ENCODE measurements at places on chromosomes 7 and 10.

DNA sequence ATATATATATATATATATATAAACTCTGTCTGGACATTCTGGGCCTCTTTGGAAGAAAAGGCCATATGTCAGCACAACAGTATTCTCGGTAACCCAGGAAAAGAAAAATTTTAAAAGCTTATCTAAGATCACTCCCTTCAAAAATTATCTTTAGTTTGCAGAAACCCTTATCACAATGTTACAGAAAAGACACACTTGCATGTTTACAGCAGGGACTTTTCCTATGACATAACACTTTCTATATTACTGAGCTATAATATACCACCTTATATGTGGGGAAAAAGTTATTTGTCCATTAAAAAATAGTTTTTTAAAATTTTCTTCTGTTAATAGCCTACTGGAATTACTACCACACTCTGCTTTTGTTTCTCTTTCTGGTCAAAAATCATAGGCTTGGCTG is 25.4 kb downstream of the ANKRD61 start:
- no peak for DNase-seq

DNA sequence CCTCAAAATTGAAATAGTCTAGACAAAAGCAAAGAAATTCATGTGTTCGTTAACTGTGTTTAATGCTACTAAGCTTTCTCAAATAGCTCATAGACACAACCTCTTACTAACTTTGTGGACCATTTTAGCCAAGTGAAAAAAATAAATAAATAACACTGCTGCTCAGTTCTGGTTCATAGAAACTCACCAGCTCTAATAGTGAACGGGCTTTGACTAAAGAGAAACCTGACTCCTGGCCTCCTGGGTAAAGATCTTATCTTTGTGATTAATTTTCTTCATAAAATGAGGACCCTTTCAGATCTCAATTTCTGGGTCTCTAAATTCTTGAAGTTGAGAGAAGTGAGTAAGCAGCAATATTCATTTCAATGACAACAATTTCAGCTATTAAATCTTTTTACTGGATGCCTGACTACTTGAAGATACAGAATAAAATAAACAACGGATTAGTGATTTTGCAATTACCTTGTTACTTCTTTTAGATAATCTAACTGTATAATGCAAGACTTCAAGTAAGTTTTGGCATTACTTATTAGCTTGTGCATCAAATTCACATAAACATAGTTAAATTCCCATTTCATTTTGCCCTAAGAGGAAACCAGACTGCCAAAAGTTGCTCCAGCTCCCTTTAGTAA is 3.1 kb downstream of the CADPS2 start:
- no peak for DNase-seq

- DNase-seq, result no peak
These were observed 36.5 kb upstream of the TMEM140 start for GRCh38 chr7:135111379-135111778.

GRCh38 chr10:73601486-73601921 is 10.4 kb upstream of the USP54 start:
- DNase-seq, result no peak

- no peak for DNase-seq
These were observed 182.6 kb downstream of the COBL start for GRCh38 chr7:51134013-51134441.

DNA sequence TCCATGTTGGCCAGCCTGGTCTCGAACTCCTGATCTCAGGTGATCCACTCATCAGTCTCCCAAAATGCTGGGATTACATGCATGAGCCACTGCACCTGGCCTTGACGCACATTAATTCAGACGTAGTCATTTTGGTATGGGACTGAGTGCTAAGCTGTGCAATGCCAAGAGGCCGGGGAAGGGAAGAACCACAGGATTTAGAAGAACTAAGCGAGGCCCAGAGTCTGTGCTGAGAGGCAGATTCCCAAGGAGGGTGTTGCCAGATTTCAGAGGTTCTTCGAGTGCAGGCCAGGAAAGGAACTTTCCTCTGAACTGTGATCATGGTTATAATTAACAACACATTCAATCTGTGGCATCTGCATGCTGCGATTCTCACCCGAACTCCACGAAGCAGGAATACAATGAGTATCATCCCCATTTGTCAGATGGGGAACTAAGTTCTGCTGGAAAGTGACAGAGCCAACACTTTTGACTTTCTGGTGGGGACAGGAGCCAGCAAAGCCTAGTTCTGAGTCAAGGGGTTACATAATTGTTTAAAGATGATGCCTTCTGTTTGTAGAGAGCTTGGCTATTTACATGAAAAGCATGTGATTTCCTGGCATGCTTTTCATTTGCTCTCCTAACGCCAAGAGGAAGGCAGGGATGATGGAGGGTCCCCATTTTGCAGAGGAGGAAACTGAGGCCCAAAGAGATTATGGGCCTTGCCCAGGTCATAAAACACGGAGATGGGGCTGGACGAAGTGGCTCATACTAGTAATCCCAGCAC is 6.2 kb upstream of the ZAN start:
- DNase-seq, result no peak

- no peak for DNase-seq
These were observed 6.5 kb downstream of the AKR1B1 start for GRCh38 chr7:134452419-134452838.

- no peak for DNase-seq
These were observed 133.4 kb downstream of the CUL2 start for GRCh38 chr10:34956756-34957155.

DNA sequence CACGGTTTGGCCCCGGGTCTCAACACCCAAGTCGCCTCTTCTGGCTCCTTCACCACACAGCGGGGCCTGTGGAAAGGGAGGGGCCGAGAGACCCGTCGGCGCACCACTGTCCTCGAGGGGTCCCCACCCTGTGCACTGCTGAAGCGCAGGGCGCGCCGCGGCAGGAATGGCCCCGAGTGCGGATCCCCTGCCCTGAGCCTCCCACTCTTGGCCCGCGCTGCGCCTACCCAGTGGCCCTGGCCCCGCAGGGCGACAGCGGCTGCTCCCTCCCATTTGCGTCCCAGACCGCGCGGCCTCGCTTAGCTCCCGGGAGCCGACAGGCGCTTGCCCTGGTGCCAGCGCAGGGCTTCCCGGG is 2.1 kb upstream of the SFMBT2 start:
- DNase-seq, result no peak

- no peak for DNase-seq
These were observed 489.2 kb upstream of the ZMIZ1 start for GRCh38 chr10:78579576-78579975.

- DNase-seq, result no peak
These were observed 190.5 kb downstream of the PPP1R9A start for GRCh38 chr7:95097851-95098250.

GRCh38 chr7:127514499-127514898 is 70.9 kb downstream of the GCC1 start:
- DNase-seq, result no peak

DNA sequence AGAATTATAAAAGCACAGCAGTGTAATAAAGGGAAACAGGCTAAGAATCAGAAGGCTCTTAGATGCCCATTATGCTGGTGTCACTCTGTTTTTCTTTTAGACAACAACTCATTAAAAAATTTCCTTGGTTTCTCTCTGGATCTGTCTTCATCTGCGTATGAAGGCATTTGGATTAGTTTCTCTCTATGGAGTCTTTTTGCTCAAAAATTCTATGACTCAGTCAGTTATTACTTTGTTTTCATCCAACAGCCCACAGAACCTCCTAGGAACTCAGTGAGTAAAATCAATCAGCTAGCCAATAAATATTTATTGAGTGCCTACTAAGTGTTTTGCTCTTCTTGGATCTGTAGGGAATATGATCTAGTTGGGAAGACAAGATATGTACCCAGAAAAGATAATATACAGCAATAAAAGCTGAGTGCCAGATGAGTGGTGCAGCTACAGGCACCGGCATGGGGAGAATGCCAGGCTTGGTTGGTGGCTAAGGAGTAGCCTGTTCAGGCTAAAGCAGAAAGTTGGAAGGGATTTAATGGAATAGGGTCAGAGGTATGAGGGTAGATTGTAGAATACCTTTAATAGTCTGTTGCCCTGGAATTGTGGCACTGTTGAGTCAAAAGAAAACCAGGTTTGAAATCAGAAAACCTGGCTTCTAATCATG is 156.2 kb downstream of the LRRC4 start:
- DNase-seq, result no peak

GRCh38 chr10:13475124-13475523 is 53.7 kb downstream of the BEND7 start:
- DNase-seq, result no peak

- no peak for DNase-seq
These were observed 24.5 kb upstream of the KLF14 start for GRCh38 chr7:130758429-130759056.

DNA sequence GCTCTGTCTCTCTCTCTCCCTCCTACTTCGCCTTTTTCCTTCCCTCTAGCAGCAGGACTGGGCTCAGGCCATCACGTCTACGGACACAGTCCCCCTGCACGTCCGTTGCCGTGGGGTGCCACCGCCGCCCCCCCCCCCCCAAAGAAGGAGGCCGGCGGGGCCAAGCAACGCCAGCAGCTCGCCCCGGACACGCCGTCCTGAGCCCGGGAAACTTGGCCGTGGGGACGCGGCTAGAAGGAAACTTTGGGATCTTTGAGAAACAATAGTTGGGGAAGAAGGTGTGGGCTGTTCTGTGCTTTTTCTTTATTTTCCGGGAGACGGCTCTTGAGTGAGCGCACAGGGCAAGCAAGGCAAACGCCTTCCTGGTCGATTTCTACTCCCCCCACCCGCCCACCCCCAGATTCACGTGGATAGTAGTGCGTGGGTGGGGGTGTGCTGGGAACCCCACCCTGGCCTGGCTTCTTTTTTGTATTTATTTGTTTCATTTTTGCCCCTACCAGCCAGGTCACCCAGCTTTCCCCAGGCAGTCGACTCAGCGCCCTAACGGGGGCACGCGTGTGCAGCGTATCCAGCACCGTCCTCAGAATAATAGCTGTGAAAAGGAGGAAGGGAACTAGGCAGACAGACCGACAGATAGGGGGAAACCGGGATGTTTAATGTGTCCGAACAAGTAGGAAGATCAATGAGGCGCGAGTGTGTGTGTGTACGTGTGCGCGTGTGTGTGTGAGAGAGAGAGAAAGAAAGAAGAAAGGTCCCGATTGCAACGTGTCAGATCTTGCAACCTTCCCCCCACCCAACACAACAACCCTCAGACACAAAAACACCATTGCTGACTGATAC is 1.4 kb downstream of the MXI1 start:
- DNase-seq, result no peak

DNA sequence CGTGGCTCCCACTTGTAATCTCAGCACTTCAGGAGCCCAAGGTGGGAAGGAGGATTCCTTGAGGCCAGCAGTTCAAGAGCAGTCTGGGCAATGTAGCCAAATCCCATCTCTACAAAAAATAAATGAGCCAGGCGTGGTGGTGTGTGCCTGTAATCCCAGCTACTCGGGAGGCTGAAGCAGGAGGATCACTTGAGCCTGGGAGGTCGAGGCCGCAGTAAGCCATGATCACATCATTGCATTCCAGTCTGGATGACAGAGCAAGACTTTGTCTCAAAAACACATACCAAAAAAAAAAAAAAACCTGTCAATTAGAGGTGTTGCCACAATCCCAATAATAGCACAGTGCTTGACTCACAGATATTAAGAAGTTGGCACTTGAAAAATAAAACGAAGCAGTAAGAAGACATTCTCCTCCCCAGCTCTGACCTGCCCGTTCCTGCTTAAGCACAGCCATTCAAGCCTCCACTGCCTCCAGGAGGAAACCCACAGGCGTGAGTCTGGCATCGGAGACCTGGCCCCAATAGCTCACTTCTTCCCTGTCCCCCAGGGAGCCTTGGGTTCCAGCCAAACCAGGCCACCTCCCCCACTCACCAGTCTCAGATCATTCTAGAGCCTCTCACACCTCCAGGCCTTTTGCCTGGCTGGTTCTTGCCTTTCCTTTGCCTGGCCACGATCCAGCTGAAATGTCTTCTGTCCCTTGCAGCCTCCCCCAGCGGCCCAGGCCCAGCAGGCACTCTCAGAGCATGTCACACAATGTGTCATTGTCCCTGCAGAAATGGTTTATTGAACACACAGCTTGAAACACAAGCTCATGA is 45.3 kb upstream of the GTF2I start:
- DNase-seq, result no peak

DNA sequence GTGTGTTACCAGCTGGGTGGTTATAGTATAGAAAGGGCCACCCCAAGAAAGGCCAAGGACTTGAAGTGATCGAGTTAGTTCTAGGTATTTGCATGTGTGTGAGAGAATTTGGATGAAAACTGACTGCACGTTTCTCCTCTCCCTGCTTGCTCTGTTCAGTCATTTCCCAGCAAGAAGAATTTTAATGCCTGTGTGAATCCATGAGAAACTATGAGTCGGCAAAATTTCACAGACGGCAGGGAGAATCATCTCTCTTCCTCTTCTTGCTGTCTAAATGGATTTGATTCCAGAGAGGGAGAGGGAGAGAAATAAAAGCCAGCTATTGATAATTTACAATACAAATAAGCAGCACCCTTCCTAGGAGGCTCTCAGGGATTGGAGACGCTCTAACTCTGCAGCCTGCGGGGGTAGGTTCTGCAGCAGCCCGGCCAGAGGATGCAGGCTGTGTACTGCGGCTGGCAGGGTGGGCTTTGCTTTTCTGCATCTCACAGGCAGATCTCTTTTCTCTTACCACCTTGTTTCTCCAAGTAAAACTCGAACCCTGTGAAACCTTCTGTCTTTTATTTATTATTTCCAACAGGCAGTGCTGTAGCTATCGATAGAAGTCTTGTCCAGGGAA is 183.6 kb downstream of the TCF7L2 start:
- DNase-seq, result no peak

DNA sequence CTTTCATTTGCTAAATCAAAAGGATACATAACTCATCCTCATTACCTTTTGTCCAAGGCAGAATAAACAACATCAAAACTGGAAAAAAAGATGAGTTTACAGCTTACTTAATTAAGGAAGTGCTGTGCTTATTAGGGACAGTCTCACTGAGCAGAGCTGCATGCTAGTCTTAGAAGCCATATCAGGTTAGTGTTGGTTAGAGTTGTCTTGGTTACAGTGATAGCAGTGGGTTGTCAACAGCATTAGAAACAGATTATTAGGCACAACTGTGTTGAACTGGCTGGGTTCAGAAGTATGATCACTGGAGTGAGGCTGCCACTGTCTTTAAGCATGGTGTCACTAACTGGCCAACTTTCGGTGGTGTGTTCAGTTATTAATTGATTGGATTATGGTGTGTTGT is 503.9 kb upstream of the IGFBP3 start:
- DNase-seq, result no peak

GRCh38 chr7:155639958-155640520 is 4.4 kb upstream of the RBM33 start:
- DNase-seq, result no peak

DNA sequence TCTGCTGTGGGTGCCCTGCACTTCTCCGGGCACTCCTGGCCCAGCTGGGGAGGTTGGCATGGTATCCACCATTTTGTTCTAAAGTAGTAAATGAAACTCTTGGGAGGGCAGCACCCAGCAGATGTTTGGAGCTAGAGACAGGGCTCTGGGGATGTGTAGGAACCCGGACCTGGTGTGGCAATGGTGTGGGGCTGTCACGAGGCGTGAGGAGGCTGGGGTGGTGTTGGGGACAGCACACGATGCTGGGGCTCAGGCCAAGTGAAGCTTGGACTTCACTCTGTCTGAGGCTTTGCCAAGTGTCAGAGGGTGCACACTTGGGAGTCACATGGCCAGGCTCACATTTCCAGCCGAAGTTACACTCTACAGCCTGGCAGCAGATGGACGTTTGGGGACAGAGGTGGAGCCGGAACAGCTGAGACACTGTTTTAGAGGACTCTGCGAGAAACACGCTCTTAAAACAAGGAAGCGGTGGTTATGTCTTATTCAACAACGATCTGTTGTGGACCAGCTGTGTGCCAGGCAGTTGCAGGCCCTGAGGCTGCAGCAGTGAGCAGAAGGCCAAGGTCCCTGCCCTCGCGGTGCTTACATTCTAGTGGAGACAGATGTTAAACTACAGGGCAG is 118.2 kb downstream of the CUX1 start:
- no peak for DNase-seq
